ENCODE measurements at places on chromosomes 4 and X. TPM values are rescaled to one million over a fixed set of nuclear protein-coding genes. Genes with fewer than 3 reads are reported as not detected.
A peak's percentile ranks its signal among the peaks of the same experiment; 100 is the strongest.

DNA sequence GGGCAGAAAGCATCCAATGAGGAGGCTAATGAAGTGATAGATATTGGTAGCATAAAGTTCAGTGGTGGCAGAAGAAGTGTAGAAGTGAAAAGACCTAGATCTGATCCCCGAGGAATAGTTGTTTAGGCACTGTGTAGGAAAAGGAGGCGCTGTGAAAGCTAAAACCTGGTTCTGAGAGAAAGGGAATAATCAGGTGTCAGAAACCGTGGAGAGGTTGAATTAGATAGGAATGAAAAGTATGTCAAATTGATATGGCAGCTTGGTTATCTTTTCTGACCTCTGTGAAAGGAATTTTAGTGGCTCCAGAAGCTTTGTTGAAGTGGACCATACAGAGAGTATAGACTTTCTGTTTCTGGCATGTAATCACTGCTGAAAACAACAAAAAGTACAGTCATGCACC, 30.8 kb upstream of the CCDC160 start:
- no peak for DNase-seq

DNA sequence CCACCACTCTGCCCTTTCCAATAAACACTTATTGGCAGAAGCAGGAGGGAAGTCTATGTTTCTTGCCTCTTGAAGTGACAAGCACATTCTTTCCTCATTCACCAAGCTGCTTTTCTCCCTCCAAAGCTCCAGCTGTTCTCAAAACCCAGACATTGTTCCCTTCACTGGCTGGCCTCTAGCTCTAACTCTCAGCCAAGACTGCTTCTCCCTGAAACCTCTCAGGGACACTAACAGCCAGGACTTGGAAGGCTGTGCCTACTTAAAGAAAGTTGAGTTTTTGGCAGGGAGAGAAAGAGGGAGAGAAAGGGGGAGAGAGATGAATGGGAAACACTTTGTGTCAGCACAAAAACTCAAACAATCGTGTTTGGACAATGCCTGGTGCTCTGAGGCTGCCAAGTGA, 99.5 kb downstream of the COX18 start:
- DNase-seq, result no peak

DNA sequence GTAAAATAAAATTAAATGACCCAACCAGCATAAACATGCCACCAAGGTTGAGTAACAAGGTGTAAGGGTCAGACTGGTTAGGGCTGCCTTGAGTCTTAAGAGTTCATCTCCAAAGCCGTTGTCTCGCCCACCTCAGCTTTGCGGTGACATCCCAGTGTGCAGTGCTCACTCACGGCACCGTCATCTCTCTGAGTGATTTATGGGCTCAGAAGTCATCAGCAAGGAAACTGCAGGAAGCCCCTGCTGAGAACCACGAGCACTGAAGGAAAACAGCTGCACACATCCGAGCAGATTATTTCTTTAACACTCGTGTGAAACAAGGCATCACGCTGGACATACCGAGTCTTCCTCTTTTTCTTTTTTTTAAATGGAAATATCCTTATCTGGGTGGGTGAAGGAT, 411.1 kb downstream of the TRIML1 start:
- DNase-seq, result no peak

- no peak for DNase-seq
These were observed 3.8 kb upstream of the ZIC3 start for GRCh38 chrX:137562096-137562495.

Gene GCNA
- total RNA-seq, result 2.9 TPM

DNA sequence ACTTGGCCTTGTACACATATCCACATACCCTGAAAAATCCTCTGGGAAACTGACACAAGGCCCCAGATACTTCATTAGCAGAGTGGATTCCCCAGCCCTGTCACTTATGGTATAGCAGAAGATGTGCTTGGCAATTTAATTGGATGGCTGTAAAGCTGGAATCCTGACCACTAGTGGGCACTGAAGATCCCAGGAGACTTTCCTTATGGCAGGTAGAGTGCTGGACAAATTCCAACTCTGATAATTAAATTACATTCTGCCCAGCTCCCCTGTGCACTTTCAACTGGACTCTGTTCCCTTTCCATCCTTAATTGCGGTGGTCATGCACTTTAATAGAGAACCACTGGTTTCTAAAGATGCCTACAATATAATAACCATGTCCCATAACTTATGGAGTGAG, 119.8 kb downstream of the DCK start:
- DNase-seq, result no peak

Gene HOPX
- total RNA-seq, result 14.0 TPM

Gene SYTL4
- not detected for total RNA-seq

- DNase-seq, result no peak
These were observed 267.3 kb downstream of the DCTD start for GRCh38 chr4:182649698-182650477.

- DNase-seq, result no peak
These were observed 424.4 kb upstream of the FAM241A start for GRCh38 chr4:111720866-111721265.

GRCh38 chrX:95760356-95760755, 924.3 kb upstream of the DIAPH2 start:
- DNase-seq, result no peak

Gene SATL1
- total RNA-seq, result not detected

- no peak for DNase-seq
These were observed 101.7 kb upstream of the MAP3K15 start for GRCh38 chrX:19616959-19617358.

GRCh38 chr4:143506031-143506430, 7.5 kb upstream of the SMARCA5 start:
- DNase-seq, result no peak

- peak; percentile 72 for DNase-seq
These were observed 10.8 kb upstream of the POLA1 start for GRCh38 chrX:24682739-24683432.

GRCh38 chr4:6199422-6199921, 877 bp downstream of the JAKMIP1 start:
- no peak for DNase-seq

Gene VCX2
- not detected for total RNA-seq

Gene MAGEC2
- not detected for total RNA-seq

Gene LEF1
- 367 TPM for total RNA-seq

Gene ARHGAP4
- total RNA-seq, result 154 TPM

- DNase-seq, result no peak
These were observed 54.6 kb upstream of the CLDN34 start for GRCh38 chrX:9912351-9913145.

- DNase-seq, result peak; percentile 45
These were observed 21.7 kb upstream of the MTM1 start for GRCh38 chrX:150546711-150547153.

- no peak for DNase-seq
These were observed 144.0 kb upstream of the ADAMTS3 start for GRCh38 chr4:72712997-72713396.

DNA sequence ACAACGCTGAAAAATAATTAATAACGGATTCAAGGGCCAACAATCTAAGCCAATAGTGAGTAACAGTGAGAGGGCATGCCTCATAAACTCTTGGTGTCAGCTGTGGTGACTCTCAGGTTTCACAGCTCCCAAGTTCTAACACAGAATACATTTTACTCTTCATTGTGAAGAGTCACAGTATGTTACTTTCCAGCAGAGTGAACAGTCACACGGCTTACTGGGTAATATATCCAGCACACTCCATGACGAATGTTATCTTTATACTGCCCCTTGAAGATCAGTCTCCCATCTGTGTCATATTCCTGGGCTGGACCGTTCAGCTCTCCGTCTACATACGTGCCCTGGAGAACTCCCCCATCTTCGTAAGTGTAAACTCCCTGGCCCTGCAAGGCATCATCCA, 23.1 kb downstream of the SETD7 start:
- no peak for DNase-seq

DNA sequence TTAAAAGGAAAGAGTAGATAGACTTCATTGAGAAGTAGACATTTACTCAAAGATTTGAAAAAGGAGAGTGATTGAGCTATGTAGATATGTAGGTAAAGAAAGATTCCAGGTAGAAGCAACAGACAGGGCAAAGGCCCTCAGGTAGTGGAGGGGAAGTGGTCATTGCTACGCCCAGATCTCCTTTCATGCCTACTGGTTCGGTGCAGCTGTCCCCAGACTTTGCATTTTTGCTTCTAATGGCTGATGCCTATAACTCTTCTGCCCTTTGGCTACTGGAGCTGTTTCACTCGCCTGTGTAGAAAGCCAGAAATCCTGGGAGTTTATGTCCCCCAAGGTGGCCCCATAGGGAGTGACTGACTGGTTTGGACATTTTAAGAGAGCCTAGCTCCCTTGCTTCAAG, 16.9 kb upstream of the ARMCX2 start:
- DNase-seq, result no peak

DNA sequence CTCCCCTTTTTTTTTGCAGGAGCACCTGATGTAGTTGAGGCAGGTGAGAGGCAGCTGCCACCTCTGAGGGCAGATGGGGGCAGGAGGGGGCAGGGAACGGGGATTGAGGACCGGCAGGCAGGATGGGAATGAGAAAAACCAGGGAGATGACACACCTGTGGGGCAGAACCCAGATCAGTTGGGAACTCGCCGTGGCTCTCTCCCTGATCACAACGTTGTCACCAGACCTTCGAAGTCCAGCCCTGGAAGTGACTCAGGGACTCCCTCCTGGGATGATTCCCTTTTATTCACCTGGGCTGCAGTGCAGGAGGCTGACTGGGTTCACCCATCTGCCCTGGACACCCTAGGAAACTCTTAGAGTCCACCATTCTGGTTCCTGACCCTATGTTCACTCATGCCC, 127.2 kb downstream of the MXRA5 start:
- no peak for DNase-seq

Gene ASB11
- total RNA-seq, result not detected

Gene EXOC1
- total RNA-seq, result 18.7 TPM

All from activated naive CD4-positive, alpha-beta T cell treated with anti-CD3 and anti-CD28 coated beads for 36 hours (primary cell).